ENCODE measurements at places on chromosomes 5 and 9. TPM values are rescaled to one million over a fixed set of nuclear protein-coding genes. Genes with fewer than 3 reads are reported as not detected.

GRCh38 chr5:125582352-125582751 is 835.9 kb upstream of the ZNF608 start:
- DNase-seq, result peak; percentile 84

- DNase-seq, result no peak
These were observed 87.3 kb downstream of the INVS start for GRCh38 chr9:100186356-100186755.

DNA sequence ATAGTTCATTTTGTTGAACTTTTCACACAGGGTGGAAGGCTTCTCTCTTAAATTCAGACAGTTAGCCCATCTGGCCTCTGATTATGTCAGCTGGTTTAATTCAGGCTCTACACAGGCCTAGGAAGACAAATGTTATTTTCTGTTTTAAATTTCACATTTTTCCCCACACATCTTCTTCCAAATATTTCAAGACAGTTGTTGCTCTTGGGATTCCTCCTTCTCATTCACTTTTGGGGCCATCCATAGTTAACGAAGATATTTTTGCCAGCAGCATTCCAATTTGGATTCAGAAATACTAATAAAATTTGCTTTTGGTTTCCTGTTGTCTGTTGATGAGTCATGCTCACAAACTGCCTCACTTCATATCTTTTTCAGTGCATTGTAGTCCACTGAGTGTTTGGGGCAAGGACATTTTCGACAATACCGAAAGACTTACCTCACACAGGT is 475.4 kb downstream of the DMAC1 start:
- DNase-seq, result no peak

DNA sequence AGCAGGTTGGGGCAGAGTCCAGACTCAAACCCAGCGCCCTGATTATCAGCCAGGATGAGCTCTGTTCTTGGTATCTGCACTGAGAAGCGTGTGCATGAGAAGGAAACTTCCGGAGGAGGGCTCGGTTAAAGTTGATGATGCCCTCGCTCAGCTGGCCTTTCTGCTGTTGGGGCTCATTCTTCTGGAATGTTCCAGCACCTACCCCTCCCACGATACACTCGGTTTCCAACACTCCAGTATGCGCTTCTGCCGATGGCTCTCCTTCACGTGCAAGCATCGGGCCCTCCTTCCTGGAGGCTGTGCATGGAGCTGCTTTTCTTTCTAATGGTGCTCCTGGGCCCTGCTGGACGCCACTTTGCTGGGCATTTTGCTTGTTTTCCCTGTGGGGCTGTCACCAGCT is 134.0 kb downstream of the RXRA start:
- DNase-seq, result no peak

GRCh38 chr5:141992349-141992963 is 20.4 kb downstream of the GNPDA1 start:
- peak; percentile 76 for DNase-seq

DNA sequence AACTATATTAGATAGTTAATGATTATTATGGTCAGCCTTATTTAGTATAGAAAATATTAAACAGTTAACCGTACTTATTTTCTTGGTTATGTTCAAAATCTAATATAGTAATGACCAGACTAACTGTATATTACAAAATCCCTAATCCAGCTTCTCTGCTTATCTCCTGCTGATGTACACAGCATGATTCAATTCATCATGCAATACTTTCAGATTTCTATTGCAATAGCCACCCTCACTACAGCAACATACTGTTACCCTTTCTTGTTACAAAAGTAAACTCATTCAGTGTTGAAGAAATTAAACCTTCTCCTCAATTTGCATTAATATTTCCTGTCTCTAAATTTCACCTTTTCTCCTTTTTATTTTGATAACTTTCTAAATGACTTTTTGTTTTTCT is 1375.0 kb upstream of the NUDT12 start:
- no peak for DNase-seq

DNA sequence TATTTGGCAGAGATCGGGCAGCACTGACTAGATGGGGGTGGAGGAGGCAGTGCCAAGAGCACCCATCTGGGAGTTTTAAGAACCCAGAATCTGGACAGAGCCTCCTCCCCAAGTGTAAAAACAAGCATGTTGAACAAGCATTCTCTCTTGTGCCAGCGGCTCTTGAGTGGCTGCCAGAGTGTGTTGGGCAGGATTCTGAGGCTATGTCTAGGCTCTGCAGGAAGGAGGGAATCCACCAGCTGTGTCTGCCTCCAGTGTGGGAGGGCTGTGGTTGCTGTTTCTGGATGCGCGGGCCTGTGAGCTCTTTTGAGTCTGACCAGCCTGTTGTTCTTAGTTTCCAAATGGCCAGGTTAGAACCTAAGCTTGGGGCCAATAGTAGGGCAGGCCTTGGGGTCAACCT is 39.8 kb downstream of the HMCN2 start:
- DNase-seq, result peak; percentile 3

- DNase-seq, result no peak
These were observed 27.5 kb downstream of the ADGRD2 start for GRCh38 chr9:124477648-124478285.

- peak; percentile 79 for DNase-seq
These were observed 44.3 kb downstream of the GARNL3 start for GRCh38 chr9:127308652-127309434.

- DNase-seq, result no peak
These were observed 49.2 kb upstream of the FBXL17 start for GRCh38 chr5:108430931-108431608.

GRCh38 chr9:2173170-2173569 is 158.0 kb downstream of the SMARCA2 start:
- no peak for DNase-seq

- DNase-seq, result peak; percentile 30
These were observed 287.7 kb downstream of the FER start for GRCh38 chr5:109035436-109035835.

- DNase-seq, result peak; percentile 28
These were observed 141.6 kb upstream of the SPRY4 start for GRCh38 chr5:142466195-142466971.

GRCh38 chr5:30832519-30832918 is 361.0 kb upstream of the CDH6 start:
- peak; percentile 35 for DNase-seq

GRCh38 chr5:98772415-98773213 is 849 bp upstream of the RGMB start:
- no peak for DNase-seq

DNA sequence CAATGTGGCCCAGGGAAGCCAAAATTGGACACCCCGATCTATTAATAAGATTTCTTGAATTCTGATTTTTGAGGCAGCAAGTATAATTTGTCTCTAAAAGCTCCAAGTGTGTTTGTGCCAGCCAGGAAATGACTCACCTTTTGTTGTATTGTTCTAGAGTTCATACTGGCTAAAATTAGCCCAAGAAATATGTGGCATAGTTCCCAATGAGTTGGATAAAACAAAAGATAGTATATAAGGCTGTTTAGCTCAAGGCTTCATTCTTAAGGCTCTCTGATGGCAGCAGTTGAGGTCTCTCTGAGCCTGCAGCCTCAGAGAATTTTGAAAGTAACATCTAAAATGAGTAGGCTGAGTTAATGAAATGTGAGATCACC is 21.6 kb downstream of the HMGXB3 start:
- DNase-seq, result peak; percentile 99

- no peak for DNase-seq
These were observed 333.4 kb downstream of the ICE1 start for GRCh38 chr5:5755888-5756287.

- DNase-seq, result no peak
These were observed 182.4 kb downstream of the CD180 start for GRCh38 chr5:67014191-67014590.

GRCh38 chr5:144086295-144086694 is 84.2 kb downstream of the YIPF5 start:
- DNase-seq, result no peak

GRCh38 chr9:130301483-130302286 is 36.1 kb downstream of the HMCN2 start:
- DNase-seq, result peak; percentile 44

- no peak for DNase-seq
These were observed 25.2 kb downstream of the FXN start for GRCh38 chr9:69060766-69061165.

GRCh38 chr5:124262991-124263571 is 483.4 kb downstream of the ZNF608 start:
- no peak for DNase-seq

DNA sequence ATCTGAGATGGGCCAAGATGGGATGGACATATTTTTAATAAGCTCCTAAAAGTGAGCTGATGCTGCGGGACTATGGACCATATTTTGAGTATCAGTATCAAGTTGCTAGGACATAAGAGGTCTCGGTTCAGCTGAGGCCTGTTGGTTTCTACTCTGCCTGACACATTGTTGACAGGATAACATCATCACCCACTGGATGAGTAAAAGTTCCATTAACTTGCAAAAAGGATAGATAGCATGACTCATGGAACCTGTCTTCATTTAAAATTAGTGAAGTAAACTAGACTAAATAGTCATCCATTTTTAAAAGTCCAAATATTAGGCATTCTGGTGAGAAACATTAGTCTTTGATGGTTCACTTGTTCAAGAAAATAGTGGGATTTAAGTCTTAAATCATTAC is 33.3 kb downstream of the PARP8 start:
- no peak for DNase-seq

- no peak for DNase-seq
These were observed 2.7 kb downstream of the DYNC2I2 start for GRCh38 chr9:128653908-128654307.

DNA sequence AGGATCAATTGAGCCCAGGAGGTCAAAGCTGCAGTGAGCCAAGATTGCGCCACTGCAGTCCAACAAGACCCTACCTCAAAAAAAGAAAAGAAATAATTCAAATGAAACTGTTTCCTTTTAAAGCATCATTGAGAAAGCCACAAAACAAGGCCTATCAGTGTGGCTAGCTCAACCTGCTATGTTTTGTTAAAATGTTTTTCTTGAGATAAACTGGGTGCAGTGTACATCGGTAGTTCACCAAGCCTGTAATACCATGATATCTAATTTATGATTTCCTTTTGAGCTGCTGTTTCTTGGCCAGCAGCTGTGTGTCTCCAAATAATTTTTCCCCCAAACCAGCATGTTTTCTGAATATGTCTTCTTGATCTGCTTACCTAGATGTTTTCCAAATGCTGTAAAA is 97.3 kb upstream of the GOLGA1 start:
- DNase-seq, result no peak

DNA sequence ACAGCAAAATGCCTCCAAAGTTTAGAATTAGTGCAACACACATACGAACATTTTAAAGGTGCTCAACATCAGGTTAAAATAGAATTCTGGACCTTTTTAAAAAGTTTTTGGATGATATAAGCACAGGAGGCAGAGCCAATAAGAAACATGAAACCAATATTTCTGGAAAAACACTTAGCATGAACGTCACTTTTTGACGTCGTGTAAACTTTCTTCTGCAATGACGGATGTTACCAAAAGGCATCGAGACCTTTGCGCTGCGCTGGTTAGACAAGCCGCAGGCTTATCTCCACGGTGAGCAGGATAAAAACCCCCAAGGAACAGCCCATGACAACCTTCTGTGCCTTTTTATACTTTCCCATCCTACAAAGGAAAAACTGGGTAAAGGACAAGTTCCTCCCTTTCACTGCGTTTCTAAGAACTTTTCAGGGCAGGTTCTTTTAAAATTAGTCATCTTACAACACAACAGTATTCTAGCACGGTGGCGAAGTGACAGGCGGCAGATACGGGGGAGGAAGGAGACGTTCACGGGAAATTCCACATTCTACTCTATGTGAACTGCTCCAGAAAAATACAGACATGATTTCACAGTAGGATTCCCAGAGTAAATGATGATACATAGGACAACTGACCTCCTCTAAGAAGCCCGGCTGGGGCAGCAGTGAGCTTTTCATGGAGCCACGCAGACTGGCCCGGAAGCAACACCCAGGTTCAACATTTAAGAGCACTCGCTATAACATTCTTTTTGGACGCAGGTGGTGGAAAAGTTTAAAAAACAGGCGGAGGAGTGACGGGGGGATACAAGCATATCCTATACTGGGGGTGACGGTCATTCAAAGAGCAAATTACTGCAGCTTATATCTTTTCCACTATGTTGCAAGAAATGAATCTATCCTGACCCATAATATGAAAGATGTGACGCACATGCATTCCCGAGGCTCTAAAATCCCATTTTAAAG is 52.4 kb downstream of the USP20 start:
- DNase-seq, result peak; percentile 67

DNA sequence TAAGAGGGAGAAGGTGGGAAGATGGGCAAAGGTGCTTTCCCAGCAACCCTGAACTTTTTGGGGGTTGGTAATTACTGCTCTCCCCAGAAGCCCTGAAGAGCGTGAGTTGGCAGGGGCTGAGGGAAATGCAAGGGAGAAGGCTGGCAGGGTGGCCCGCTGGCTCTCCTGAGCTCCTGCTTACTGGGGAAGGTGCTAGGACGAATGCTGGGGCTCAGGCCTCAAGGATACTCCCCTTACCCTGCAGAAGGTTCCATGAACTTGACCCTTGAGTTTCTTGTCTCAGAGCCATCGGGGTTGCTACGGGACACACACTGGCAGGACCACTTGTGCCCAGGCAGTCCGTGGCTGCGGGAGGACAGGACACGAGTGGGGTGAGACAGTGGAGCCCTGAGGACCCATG is 1.2 kb downstream of the FAM163B start:
- DNase-seq, result no peak

DNA sequence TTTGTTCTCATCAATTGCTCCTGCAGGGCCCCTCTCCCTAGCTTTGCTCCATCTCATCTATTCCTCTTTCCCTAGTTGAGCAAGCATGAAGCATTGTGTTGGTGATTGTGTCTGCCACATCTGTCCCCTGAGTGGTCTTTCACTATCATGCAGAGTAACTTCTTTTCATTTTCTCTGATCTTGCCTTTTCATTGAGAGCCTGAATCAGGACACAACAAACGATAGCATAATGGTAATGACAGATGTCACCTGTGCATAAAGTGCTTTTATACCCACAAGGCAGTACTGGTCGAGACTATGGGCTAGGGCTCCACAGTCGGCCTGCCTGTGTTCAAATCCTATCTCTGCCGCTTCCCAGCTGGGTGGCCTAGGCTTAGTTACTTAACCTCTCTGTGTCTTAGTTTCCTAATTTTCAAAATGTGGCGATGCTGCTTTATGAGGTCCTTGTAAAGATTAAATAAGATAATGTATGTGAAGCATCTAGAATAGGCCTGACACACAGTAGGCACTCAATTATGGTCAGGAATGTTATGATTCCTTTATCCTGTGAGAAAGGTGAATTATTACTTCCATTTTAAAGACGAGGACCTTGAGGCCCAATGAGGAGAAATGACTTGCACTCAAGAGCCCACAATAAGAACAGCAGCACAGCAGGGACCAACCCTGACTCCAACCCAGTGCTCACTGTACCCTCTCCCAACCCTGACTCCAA is 137.1 kb upstream of the ZNF618 start:
- no peak for DNase-seq

DNA sequence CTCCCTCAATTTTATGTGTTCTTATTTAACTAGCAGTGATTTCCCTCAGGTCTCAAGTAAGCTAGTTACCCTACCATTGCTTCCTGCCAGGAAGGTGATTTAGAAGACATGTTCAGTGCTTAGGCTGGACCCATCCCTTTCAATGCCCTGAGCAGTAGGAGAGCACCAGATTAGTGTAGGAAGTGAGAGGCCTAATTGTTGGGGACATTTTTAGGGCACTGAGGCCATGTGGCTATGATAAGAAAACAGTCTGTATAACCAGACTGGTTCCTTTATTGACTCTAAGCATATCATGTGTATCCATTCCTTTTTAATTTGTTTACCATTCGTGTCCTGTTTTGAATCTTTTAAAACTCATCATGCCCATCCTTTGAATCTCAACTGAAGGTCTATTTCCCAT is 312.3 kb upstream of the PRR16 start:
- DNase-seq, result no peak

The NR6A1 gene
- 1.2 TPM for total RNA-seq

The SH3GL2 gene
- 0.18 TPM for total RNA-seq

The ST8SIA4 gene
- total RNA-seq, result 0.54 TPM

The UBLCP1 gene
- total RNA-seq, result 36.5 TPM

The TPPP gene
- not detected for total RNA-seq

The TMEM245 gene
- total RNA-seq, result 88.9 TPM

The CDC20B gene
- total RNA-seq, result not detected

The SAPCD2 gene
- 0.41 TPM for total RNA-seq

All from fibroblast of the aortic adventitia (primary cell).